ENCODE measurements at places on chromosomes 7 and 10. TPM values are rescaled to one million over a fixed set of nuclear protein-coding genes. Genes with fewer than 3 reads are reported as not detected.

POT1 gene
- total RNA-seq: 16.2 TPM

SH2D4B gene
- total RNA-seq: 0.23 TPM

MRPS16 gene
- 67.3 TPM for total RNA-seq

NYAP1 gene
- total RNA-seq: 0.55 TPM

STEAP1B gene
- 0.85 TPM for total RNA-seq

MYO3A gene
- total RNA-seq: 0.21 TPM

RNF32 gene
- 0.85 TPM for total RNA-seq

TMEM213 gene
- total RNA-seq: 0.05 TPM

SUN3 gene
- not detected for total RNA-seq

TMEM176B gene
- 45.2 TPM for total RNA-seq
